Foreskin keratinocyte (primary cell): ENCODE measurements at places on chromosomes 2 and 18. TPM values are rescaled to one million over a fixed set of nuclear protein-coding genes. Genes with fewer than 3 reads are reported as not detected.
A peak's percentile ranks its signal among the peaks of the same experiment; 100 is the strongest.

- peak; percentile 15 for DNase-seq
Observed at GRCh38 chr2:54482715-54483114, 26.6 kb downstream of the SPTBN1 start.

The ALPI gene
- not detected in 2 replicates for total RNA-seq

DNA sequence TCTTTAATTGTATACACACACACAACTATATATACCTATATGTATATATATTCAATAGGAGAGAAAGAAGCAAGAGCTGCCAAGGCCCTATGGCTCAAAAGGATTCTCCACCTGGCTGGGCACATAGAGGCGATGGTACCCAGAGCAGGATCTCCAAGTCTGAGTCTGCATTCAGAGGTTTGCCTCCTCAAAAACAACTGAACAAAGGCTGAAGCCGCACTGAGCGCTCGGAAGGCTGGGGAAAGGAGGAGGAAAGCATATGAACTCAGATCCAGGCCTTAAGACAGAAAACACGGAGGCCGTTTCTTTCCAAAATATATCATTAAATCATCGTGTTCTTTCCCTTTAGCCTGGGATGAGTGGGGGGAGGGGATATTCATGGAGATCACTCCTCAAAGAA lies 3.6 kb downstream of the HOXD12 start:
- no peak for DNase-seq

The COBLL1 gene
- total RNA-seq = 14.5 and 20.0 TPM in 2 replicates

DNA sequence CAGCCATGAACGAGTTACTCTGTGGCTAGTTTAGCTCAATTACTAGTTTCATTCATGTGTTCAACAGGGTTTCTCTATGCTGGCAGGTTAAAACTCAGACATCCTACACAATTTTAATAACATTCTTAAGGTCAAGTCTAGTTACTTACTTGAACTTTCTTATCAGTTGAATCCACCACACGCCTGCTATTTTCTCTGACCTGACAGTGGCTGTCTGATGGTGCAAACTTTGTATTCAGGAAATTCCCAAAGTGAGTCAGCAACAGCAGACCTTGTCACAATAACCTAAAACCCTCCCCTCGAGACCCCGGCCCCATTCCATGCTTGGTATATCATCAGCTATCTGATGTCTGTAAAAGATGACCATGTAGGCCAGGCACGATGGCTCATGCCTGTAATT lies 20.8 kb upstream of the CIDEA start:
- DNase-seq = no peak

DNA sequence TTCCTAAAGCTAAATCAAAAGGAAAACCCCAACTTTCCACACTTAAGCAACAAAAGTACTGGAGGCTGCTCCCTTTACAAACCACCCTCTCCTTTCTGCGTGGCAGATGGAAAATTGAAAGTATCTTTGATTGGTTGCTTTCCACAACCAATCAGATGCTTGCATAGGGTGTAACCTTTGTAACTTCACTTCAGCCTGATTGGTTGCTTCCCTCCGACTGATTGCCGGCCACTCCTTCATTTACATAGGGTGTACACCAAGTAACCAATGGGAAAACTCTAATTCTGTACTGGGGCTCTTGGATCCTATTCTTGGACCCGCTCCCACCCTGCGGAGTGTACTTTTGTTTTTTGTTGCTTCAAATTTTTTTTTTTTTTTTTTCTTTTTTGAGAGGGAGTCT lies 297.7 kb downstream of the NCKAP5 start:
- DNase-seq = no peak

The MYO5B gene
- total RNA-seq = 6.8 and 8.4 TPM in 2 replicates

- DNase-seq = no peak
Observed at GRCh38 chr2:161415034-161415986, 787 bp upstream of the TBR1 start.

DNA sequence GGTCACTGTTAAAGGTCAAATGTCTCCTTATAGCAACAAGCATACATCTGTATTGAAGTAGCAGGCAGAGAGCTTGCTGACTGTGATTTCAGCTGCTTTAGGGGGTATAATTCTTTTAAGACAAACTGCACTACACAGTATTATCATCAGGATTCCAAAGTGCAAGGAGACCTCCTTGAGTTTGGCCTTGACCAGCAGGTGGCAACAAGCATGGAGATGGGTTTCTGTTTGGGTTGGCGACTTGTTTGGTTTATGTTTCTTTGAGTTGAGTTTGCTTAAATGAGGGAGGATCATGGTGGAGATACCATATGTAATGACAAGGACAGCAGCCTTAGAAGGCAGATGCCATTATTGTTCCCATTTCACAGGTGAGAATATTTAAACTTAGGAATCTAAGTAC lies 681.0 kb upstream of the ID2 start:
- no peak for DNase-seq

DNA sequence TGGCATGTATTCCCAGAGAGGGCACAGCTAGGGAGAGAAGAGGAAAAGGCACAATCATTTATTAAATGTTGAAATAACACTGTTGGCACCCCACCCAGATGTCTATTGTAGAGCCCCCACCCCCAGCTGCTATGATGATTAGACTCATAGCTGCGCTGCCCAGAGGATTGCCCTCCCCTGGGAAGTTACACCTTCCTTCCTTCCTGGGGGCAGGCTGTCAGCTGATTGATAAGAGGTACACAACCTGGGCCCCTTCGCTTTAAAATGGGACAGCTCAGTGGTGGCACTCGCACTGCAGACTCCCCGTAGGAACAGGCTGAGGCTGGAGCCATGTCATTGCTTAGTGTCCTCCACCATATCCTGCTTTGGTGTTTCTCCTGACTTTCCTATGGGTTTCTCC lies 18.1 kb downstream of the TEX51 start:
- no peak for DNase-seq

DNA sequence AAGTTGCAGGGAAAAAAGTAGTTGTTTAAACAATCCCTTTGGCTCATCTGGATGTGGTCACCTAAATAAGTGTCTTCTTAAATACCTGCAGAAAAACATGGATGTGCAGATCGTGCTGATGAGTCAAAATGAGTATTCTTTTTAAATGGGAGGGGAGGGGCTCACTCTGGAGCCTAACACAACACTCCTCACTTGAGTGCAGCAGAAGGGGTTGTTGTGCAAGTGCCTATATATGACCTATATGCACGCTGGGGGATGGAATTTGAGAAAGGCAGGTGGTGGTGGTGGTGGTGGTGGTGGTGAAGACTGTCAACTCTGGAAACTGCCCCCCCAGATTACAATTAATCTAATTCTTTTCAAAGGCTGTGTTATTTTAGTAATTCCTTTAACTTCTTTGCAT lies 77.9 kb upstream of the FAM124B start:
- DNase-seq = no peak

DNA sequence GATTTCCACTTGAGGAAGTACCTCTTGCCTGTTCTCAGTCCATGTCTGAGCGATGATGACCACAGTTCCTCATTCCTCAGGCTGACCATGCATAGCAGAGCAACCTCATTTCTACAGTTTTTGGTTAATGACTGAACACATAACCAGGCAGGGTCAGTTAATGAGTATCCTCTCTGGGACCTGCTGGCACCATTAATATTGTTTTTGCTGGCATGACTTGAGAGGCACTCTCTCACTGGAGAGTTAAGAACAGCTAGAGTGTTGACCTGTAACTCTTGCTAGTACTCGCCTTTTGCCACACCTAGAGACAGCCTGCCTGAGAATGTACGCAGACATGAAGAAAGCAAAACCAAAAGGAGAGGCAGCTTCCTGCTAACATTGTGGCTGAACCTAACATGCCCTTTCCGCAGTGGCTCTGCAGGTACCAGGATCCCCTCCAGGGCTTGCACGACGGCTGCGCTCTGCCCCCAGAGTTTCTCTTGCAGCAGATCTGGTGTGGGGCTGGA lies 23.9 kb downstream of the PECR start:
- DNase-seq = peak; percentile 66

- no peak for DNase-seq
Observed at GRCh38 chr2:191325651-191326365, 80.6 kb downstream of the MYO1B start.

DNA sequence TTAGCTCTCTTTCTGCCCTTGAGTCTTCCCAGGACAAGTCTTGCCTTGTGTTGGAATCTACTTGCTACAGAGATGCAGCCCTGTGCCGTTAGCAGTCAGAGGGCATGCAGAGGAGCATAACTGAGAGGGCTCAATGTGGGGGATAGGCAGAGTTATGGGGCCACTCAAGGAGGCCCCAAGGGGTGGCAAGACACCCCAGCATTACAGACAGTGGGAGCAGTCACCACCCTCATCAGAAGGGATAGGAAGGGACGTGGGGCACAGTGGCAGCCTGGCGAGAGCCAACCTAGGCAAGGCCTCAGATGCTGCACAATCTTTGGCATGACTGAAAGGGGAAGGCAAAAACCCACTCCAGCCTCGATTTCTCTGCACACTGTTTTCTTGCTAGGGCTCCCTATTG lies 169.1 kb downstream of the TMEM18 start:
- DNase-seq = no peak

The IL36B gene
- not detected in 2 replicates for total RNA-seq

The KATNAL2 gene
- total RNA-seq = 0.95 and 1.3 TPM in 2 replicates

DNA sequence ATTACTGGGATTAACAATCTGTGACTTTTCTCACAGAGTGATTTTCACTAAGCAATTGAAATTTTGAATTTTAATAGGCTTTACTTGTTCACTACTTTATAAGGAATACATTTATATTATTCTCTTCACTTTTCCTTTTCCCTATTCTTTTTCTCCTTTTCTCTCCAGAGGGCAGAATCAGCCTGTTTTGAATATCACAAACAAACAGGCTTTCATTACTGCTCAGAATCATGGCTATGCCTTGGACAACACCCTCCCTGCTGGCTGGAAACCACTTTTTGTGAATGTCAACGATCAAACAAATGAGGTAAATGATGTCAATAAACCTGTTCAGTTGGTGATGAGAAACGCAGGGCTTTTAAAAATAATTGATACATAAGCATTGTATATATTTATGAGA lies 35.3 kb downstream of the CPS1 start:
- DNase-seq = no peak

GRCh38 chr2:75241696-75242095 lies 42.4 kb upstream of the TACR1 start:
- no peak for DNase-seq

The DTNA gene
- total RNA-seq = 0.25 and 0.48 TPM in 2 replicates

The SIX3 gene
- total RNA-seq = not detected in 2 replicates
